Left lung (tissue), 14 donors: ENCODE measurements at places on chromosomes 7 and 10. TPM values are rescaled to one million over a fixed set of nuclear protein-coding genes. Genes with fewer than 3 reads are reported as not detected.

GRCh38 chr10:12471135-12471534 lies 121.8 kb downstream of the CAMK1D start:
- no peak for DNase-seq

DNA sequence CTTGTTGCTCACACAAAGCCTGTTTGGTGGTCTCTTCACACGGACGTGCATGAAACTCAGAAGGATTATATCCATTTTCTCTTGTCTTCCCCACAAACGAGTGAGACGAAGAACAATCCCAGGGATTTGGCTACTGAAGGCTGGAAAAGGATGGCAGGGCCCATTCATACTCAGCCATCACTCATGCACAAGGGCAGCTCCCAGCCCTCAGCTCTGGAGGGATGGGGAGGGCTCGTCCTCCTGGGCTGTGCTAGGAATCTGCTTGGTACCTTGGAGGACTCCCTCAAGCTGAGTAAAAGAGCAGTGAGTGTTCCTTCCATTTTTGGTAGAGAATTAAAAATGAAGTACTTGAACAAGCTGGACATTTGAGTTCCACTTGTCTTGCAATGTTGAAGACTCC lies 33.2 kb upstream of the RAB18 start:
- no peak for DNase-seq

DNA sequence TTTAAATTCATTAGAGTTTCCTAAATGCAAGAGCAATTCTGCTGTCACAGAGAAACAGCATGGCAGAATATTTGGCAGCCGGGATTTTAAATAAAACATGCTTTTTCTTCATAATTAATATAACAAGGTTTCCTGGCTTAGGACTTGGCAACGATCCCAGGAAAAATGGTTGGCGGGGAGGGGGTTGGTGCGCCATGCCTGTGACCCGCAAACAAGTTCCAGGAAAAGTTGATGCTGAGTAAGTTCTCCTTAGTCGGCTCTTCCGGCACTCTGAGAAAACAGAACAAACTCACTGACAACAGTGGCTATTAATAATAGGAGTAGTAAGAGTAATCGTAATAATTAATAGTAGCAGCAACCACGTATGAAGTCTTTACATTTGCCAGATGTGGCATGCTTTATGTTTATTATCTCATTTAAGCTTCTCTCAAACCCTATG lies 4.6 kb downstream of the HABP2 start:
- no peak for DNase-seq

DNA sequence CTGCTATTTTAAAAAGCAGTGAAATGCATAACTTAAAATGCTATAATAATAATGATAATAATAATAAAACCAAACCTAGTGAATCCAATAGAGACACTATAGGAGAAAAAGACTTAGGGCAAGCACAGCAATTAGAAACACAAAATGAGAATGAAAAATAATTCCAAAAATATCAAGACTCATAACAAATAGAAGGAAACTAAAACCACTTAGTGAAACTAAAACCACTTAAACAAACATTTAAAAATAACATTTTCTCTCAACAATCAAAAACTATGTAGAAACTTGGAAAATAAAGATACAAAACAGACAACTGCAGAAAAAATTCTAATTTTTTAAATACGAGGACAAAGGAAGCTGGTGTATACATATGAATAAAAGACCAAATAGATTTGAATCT lies 655.2 kb upstream of the NRG3 start:
- no peak for DNase-seq

DNA sequence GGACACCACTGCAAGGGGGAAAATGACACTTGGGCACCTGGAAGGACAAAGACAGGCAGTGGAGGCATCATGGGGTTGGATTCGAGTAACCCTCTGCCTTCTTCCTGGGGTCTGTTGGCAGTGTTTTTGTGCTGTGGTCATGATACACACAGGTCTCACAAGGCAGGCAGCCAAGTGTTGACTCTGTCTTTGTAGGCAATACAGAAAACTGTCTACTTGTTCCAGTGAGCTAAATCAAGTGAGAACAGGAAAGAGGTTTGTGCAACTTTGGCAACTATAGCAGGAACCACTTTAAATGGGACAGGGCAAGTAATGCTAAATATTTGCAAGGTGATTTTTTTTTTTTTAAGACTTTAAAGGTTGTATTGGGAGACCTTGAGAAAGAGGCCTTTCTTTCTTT lies 578.6 kb upstream of the GALNT17 start:
- no peak for DNase-seq

Gene FKBP6
- 0.18 TPM for total RNA-seq

Gene ZPBP
- total RNA-seq, result not detected

Gene C10orf67
- 0.68 TPM for total RNA-seq

Gene NME8
- 0.32 TPM for total RNA-seq

Gene DNAH11
- total RNA-seq, result 2.8 TPM

Gene TSPAN13
- 266 TPM for total RNA-seq

Gene SUN1
- total RNA-seq, result 109 TPM
